ENCODE measurements at places on chromosomes 3 and 15.

DNA sequence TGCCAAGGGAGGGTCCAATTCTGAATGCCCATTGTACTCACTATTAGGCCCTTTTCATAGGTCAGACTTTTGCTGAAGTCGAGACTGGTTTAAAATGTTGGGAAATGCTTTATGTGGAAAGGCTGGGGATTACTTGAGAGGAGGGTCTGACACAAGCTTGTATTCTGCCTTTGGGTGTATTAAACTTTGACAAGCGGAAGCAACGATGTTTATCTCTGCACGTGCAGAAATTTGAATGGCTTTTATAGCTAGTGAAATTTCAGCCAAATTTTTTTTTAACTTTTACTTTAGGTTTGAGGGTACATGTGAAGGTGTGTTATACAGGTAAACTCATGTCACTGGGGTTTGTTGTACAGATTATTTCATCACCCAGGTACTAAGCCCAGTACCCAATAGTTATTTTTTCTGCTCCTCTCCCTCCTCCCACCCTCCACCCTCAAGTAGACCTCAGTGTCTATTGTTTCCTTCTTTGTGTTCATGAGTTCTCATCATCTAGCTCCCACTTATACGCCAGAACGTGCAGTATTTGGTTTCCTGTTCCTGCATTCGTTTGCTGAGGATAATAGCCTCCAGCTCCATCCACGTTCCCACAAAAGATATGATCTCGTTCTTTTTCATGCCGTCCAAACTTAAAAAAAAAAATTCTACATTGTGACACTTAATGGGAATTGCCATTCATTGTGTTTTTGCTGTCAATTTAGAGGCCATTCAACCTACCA is 223.0 kb upstream of the BHLHE40 start:
- DNase-seq = no peak

DNA sequence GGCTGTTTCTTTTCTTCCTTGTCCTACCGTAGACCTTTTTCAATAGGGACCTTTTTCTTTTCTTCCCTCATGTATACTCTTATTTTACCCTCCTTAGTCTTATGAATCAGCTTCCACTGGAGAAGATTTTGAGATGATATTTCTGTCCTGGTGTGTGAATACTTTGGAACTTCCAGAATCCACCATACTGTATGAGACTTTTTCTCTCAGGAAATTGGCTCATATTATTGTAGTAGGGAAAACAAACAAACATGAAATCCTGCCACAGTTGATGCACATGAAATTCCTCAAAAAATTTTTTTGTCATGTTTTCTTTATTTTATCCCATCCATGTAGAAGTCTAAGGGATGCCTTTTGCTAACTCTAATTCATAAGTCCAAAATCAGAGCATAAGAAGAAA is 289.3 kb upstream of the PLSCR5 start:
- no peak for DNase-seq

DNA sequence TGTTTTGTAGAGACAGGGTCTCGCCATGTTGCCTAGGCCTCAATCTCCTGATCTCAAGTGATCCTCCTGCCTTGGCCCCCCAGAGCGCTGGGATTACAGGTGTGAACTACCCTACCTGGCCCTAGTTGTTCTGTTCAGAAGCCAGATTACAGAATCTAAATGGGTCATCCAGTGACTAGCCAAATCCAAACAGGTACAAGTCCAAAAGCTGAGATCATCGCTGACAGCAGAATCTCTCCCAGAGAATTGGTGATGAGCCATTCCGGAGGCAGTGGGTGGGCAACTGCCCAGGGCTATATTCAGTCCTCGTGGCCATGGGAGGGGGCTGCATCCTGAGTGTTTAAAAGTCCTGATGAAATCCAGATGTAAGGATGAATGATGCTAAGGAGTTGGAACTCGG is 47.5 kb upstream of the SEMA4B start:
- DNase-seq = no peak

- DNase-seq = no peak
These were observed 258.7 kb upstream of the NSMCE3 start for GRCh38 chr15:29528276-29528675.

DNA sequence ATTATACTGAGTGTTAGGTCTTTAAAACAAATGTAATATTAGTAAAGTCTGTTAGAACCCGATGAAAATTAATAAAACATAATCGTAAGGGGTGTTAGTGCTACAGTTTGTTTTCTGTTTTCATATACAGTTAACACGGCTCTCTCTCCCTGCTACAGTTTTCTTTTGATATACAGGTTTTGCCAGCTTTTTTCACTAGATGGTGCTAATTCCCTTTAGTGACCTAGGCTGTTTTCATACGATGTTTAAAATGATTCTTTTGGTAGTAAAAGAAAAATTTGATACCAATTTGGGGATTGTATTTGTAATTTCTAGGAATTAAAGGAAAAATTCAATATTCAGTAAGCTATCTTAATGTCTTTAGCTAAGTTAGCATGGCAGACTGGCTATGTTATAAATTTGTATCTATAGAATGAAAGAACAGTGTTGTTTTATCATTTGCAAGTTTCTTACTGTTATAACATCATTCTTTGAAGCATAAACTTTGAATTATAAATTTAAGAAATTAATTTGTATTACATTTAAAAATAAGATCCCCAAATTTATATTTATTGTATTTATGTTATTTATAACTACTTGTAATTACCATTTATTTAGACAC is 11.5 kb downstream of the APH1B start:
- DNase-seq = no peak

- no peak for DNase-seq
These were observed 35.3 kb downstream of the MOBP start for GRCh38 chr3:39502838-39503145.

GRCh38 chr3:66393333-66394005 is 107.4 kb downstream of the LRIG1 start:
- no peak for DNase-seq

DNA sequence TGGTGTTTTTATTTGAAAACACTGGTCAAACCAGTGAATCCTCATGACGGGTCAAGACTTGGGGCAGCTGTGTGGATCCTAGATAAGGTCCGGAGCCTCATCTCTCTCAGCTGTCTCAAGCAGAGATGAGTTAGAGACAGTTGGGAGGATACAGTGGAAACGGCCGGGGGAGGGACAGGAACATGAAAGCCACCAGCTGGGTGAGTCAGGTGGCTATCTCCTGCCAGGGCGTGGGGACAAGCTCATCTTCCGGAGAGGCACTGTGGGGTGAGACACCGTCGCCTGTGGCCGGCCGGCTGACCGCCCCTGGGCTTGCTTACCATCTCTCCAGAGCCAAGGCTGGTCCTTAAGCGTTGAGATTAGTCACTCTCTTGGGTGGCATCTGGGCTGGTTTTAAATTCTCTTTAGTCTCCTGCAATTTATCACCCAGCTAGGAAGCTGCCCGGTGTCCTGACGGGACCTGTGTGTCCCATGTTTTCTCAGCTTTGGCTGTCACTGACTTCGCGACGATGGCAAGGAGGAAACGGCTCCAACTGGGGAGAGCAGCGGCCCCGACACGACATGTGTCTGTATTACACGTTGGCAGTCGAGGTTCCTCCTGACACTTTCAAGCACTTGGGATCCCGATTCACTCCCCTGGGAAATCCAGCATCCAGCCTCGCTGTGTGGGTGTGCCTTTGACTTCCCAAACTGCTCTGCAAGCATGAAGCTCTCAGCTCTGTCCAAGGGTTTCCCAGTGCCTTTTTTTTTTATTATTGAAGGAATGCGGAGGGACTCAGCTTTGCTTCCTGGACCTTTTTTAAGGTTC is 7.5 kb downstream of the ST8SIA2 start:
- DNase-seq = no peak

DNA sequence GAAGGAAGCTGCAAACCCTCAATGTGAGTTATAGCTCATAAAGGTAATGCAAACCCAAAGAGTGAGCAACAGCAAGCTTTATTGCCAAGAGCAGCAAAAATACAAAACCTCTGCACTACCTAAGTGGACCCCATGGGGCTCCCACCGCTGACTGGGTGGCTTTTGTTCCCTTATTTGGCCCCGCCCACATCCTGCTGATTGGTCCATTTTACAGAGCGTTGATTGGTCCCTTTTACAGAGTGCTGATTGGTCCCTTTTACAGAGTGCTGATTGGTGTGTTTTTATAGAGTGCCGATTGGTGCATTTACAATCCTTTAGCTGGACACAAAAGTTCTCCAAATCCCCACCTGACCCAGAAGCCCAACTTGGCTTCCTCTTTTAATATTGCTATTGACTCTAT is 154.5 kb upstream of the NSMCE3 start:
- no peak for DNase-seq

GRCh38 chr15:55253580-55253979 is 36.0 kb downstream of the RAB27A start:
- DNase-seq = no peak

GRCh38 chr15:82917249-82917648 is 35.3 kb downstream of the HOMER2 start:
- DNase-seq = no peak

DNA sequence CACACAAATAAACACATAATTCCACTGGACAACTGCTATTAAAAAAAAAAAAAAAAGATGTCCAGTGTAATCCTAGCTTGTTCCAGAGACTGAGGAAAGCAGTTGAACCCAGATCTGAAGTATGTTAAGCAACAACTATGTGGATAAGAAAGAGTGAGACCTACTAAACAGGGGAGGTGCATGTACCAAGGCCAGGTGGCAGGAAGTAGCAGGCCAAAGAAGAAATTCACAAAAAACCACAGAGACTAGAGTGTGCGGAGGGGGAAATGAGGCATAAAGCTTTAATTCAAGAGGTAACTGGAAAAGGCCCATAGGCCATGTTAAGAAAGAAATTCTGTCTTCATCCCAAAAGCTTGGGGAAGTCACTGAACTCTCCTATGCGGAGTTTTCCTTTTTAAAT is 490.0 kb downstream of the NAALADL2 start:
- no peak for DNase-seq

GRCh38 chr3:141538568-141539240 is 51.9 kb downstream of the RASA2 start:
- DNase-seq = no peak

- no peak for DNase-seq
These were observed 54.9 kb downstream of the CCNL1 start for GRCh38 chr3:157104928-157105652.

GRCh38 chr3:48695393-48695753 is 9.7 kb upstream of the NCKIPSD start:
- DNase-seq = no peak

GRCh38 chr3:86029590-86029989 is 961.4 kb downstream of the VGLL3 start:
- DNase-seq = no peak

GRCh38 chr3:32873531-32874130 is 55.8 kb downstream of the TRIM71 start:
- DNase-seq = no peak

- no peak for DNase-seq
These were observed 38.8 kb downstream of the BSN start for GRCh38 chr3:49593041-49593440.

DNA sequence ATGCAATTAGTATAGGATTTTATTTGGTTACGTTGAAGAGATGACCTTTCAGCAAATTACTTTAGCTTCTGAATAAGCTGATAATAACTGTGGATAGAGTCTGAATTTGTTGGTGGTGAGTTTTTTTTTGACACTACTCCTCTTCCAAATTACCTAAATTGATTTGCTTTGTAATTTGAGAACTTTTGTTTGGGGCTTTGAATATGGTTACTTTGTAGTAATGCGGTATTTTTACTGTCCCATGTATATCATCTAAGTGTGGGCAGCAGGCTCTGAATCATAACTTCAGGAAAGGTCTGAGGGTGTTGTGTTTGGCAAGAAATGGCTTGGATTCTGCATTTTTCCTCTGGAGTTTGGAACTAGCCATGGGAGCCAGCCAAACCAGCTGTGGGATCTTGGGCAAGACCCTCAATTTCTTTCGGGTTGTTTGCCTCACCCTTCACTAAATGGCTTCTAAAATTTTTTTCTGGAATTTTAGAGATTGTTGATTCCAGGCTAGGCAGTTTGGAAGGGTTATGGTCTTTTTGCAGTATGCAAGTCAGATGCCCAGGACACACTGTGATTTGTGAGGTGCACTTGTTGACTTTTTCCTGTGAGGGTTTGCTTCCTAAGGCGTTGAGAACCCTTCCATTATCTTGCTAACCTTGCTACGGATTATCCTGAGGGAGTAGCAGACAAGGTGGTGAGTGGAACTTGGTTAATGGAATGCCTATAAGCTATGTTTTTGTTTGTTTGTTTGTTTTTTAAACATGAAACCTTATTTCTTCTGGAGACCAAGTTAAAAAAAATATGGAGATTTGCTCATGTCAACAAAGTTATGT is 10.4 kb downstream of the PTPRG start:
- DNase-seq = no peak

DNA sequence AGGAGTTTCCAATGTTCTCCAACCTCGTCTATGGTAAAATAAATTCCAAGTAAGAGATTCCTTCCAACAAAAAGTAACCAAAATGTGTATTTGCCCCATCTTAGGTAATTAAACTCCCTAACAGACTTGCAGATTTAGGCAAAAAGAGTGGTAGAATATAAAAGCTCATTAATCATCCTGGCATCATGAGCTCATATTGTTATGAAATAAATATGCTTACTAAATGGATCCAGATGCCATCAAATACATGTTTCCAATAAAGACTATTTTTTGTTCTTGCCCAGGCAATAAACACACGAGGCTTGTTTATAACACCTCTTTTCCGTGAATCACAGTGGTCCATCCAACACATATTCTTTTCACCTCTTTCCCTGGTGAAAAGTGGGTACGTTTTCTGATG is 189.4 kb downstream of the THSD4 start:
- no peak for DNase-seq

GRCh38 chr3:36786921-36787890 is 22.9 kb upstream of the DCLK3 start:
- no peak for DNase-seq

GRCh38 chr3:38267662-38268061 is 2.0 kb downstream of the SLC22A13 start:
- DNase-seq = no peak

DNA sequence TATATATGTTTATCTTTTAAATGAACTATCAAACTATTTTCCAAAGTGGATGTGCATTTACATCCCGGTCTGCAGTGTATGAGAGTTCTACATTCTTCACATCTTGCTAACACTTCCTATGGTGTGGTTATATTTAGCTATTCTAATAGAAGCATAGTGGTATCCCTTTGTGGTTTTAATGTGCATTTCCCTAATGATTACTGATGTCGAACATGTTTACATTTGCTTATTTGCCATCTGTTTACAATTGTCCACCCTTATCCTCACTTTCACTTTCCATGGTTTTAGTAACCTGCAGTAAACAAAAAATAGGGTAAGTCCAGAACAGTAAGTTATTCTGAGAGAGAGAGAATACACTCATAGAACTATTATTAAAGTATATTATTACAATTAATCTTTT is 360.5 kb upstream of the NAALADL2 start:
- no peak for DNase-seq

- DNase-seq = no peak
These were observed 146.9 kb upstream of the LRTM1 start for GRCh38 chr3:55074796-55075195.

GRCh38 chr15:25732191-25732590 is 130.9 kb downstream of the ATP10A start:
- DNase-seq = no peak

GRCh38 chr15:44956388-44956787 is at the start of gene TERB2:
TSS of gene TERB2 (plus strand) at chr15:44956687. CDS start at chr15:44956719, 32 bp downstream.
- DNase-seq = no peak

- DNase-seq = no peak
These were observed 2.6 kb downstream of the CHCHD6 start for GRCh38 chr3:126706631-126707030.
